ENCODE measurements at places on chromosomes 3 and 15. TPM values are rescaled to one million over a fixed set of nuclear protein-coding genes. Genes with fewer than 3 reads are reported as not detected.

The C3orf22 gene
- not detected for total RNA-seq

The PLSCR5 gene
- total RNA-seq: not detected

The TGM4 gene
- not detected for total RNA-seq

The ARRDC4 gene
- total RNA-seq: 16.9 TPM

The GPR62 gene
- not detected for total RNA-seq

The CHRM5 gene
- not detected for total RNA-seq

The ASB14 gene
- total RNA-seq: not detected

The THAP10 gene
- total RNA-seq: 2.8 TPM
